ENCODE measurements at places on chromosomes 5 and 9.

- no peak for DNase-seq
Measured at GRCh38 chr5:10432059-10433008, 9.3 kb upstream of the ROPN1L start.

GRCh38 chr9:129077236-129077635 lies 3.7 kb upstream of the DOLPP1 start:
- no peak for DNase-seq

DNA sequence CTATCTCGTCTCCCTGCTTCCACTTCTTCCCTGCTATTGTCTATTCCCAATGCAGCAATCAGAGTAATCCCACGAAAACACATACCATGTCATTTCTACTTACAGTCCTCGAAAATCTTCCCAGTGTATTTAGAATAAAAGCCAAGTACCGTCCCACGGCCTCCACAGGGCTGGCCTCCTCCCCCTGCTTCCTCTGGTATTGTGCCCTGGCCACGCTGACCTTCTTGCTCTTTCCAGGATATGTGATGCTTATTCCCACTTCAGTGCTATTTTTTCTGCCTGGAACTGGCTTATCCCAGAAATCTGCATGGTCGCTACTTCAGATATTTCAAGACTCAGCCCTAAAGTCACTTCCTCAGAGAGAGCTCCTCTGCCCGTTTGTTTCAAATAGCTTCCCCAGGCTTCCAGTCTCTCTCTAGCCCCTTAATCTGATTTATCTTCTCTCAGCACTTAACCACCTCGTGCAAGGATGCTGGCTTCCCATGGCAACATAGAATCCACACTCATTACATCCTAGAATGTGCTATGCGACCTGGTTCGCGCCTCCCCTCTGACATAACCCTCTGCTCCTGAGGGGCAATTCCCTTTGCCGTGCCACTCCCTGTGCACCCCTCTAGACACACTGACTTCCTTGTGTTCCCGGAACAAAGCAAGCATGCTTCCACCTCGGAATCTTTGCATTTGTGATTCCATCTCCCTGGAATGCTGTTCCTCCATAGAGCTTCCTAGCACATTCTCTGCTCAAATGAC lies 365.9 kb downstream of the ZSWIM6 start:
- no peak for DNase-seq

- no peak for DNase-seq
Measured at GRCh38 chr5:104170926-104171325, 608.3 kb upstream of the NUDT12 start.

DNA sequence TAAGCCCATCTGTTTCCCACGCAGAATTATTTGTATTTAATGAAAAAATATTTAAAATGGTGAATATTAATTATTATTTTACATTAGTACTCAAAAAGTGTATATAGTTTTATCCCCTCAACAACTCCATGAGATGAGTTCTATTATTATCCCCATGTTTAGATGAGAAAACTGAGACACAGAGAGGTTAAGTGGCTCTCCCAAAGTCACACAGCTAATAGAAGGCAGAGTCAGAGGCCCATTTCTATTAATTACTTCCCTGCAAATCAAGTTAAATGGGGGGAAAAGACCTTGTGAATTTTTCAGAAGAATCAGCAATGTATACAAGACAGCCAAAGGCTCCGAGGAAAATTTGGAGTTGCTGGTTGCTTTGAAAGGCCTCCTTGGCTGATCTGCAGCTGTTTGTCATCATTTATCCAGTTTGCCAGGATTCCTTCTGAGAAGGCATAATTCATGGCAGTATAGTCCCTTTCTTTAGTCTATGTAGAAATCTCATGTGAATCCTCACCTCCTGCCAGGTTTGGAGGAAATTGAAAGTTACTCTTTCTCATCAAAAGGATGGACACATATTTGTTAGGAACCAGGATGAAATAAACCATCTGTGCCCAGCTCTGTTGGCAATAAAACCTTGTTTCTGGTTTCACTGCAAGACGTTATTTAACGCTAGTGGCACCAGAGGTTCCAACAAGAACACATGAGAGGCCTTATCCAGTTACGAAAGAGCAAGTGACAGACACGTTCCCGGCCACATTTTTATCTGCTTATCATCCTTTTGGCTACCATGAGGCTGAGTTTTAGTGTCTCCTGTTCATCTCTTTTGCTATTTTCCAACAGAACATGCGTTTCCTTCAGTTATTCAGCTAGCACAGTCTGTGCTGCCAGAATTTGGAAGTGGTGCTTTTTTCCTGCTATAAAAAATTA lies 621 bp downstream of the FYB1 start:
- DNase-seq, result no peak

GRCh38 chr5:133928587-133929393 lies 39.6 kb downstream of the C5orf15 start:
- DNase-seq, result no peak

GRCh38 chr5:139222346-139222745 lies 24.2 kb upstream of the SIL1 start:
- no peak for DNase-seq

GRCh38 chr9:88706193-88707113 lies 171.5 kb downstream of the NXNL2 start:
- DNase-seq, result no peak

- DNase-seq, result no peak
Measured at GRCh38 chr5:157812086-157812485, 46.9 kb downstream of the CLINT1 start.

DNA sequence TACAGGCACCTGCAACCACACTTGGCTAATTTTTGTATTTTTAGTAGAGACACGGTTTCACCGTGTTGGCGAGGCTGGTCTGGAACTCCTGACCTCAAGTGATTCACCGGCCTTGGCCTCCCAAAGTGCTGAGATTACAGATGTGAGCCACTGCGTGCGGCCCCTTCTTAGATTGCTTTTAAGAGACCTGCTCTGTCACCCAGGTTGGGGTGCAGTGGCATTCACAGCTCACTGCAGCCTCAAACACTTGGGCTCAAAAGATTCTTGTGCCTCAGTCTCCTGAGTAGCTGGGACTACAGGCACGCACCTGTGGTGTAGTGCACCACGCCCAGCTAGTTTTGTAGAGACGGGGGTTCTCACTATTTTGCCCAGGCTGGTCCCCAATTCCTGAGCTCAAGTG lies 11.0 kb downstream of the HSPA9 start:
- DNase-seq, result no peak

- no peak for DNase-seq
Measured at GRCh38 chr9:76374783-76375559, 19.3 kb downstream of the RFK start.

DNA sequence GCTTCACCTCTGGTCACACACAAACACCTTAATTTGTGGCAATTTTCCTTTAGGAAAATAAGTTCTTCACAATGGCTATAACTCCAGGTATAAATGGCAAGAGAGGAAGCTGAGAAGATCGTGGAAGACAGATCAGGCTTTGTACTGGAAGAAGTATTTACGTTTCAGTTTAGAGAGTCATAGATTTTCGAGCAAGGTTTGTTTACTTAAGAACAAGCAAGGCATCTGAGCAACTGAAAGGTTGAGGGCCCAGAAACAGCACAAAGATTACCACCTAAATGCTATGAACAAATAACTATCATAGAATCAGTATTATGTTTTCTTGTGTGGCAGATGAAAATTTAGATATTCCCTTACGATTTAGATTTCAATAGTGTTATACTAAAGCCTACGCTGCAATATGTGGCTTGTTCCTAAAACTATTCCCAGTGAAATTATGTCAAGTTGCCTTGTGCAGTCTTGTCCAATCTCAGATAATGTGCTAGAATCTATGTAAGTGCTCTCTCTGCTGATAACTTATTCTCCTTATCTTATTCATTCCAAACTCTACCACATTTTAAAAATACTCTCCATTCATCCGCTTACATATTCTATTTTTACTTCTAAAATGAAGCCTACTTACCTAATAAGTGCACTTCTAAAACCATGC lies 6.7 kb downstream of the SLCO4C1 start:
- DNase-seq, result no peak

DNA sequence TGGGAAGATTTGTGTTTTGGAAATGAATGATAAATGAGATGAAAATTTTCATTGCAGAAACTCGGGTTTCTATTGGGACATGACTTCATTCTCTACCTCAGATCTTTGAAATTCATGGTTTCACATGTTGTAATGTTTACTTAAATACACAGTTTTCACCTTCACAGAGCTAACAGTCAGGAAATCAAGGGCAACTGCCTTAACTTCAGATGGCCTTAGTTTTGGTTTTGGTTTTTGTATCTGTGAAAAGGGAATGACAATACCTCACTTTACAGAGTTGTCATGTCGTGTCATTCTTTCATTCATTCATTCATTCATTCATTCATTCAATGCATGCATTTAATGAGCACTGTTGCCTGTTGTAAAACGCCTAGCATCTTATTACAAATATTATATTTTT lies 41.9 kb downstream of the NIM1K start:
- DNase-seq, result no peak

DNA sequence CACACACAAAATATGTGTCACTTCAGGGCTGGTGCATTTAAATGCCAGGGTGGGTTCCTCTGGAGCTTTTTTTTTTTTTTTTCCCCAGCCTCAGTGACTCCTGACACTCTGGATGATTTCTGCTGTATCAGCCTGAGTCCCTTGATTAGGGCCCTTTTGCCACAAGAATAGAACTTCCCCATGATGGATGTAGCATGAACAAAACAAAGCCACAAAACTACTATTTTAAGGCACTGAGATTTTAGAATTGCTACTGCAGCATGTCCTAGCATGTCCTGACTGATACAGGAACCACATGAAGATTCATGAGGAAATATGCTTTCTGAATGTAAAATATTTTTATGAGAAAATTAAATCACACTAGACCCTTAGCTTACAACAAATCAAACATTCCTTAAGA lies 13.9 kb upstream of the ADGRD2 start:
- DNase-seq, result no peak

DNA sequence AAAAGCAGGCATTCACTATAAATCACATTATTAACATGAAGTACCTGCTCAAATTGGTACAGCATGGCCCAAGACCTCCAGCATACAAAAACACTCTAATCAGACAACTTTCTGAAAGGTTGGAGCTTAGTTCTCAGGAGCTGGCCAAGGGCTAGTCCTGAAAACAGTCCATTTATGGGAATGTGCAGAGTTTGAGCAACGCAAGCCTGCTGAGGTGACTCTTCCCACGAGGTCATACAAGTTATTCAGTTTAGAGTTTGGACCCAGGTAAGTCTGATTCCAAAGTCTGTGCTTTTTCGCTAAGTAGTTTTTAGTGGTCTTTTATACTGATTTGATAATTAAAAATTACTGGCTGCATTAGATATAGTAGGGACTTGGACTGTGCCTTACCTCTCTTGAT lies 52.6 kb downstream of the AP3S1 start:
- DNase-seq, result no peak

DNA sequence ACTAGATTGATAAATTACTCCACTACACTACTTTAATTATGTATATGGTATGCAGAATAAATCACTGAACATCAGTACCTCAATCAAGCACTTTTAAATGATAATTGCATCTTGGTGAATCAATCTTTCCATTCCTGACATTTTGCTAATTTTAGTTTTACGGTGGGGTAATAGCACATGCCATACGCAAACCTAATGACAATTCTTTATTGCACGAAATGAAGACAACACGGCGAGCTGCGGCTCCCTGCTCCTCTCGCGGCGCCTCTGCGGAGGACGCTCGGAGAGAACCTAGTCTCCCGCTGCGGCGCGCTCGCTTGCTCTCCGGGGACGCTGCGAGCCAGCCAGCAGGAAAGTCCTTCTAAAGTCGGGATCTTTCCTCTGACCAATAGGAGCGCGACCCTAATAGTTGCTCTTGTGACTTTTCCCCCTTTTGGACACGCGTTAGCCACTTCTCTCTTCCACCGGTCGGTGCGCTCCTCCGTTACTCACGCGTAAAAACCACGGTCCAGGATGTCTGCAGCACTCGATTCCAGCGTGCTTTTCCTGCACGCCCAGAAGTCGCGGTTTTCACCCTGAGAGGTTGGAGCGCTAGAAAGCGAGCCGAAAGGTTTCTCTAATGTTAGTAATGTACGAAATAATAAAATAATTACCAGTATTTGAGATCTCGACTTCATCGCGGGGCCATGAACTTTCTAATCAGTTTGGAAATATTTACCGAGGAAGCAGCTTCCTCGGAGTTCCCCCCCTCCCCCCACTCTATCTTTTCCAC lies 1.0 kb upstream of the MEF2C start:
- no peak for DNase-seq

GRCh38 chr5:124742983-124743601 lies 3.3 kb downstream of the ZNF608 start:
- no peak for DNase-seq

DNA sequence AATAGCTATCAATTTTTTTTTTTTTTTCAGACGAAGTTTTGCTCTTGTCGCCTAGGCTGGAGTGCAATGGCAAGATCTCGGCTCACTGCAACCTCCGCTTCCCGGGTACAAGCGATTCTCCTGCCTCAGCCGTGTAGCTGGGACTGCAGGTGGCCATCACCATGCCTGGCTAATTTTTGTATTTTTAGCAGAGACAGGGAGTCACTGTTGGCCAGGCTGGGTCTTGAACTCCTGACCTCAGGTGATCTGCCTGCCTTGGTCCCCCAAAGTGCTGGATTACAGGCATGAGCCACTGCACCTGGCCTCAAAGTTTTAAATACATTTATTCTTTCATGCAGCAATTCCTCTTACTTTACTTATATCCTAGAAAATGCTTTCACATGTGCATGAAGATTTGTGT lies 17.6 kb downstream of the TRIM14 start:
- DNase-seq, result no peak

DNA sequence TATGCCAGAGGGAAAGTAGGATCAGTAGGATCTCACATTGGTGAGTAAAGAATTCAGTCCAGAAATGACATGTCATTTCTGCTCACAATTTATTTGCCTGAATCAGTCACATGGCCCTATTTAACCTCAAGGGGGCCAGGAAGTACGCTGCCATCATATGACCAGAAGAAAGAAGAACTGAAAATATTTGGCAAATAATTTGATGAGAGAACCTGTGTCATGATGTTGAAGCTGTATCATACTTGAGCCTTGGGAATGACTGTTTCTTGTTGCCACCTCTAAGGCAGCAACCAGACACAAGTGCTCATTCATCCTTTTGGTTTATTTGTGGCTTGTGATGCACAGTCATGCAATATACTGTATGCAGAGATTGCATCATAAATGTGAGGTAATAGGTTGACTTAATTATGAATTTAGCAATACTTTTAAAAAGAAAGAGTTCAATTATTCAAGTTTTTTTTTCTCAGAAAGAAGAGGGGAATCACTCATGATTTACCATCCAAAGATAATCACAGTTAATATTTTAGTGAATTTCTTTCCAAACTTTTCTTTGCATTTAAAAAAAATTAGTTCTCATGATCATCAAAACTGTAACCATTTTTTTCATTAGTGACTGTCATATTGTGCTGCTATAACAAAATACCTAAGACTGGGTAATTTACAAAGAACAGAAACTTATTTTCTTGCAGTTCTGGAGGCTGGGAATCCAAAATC lies 8.2 kb upstream of the ZFYVE16 start:
- no peak for DNase-seq

GRCh38 chr5:54678737-54679136 lies 161.2 kb downstream of the SNX18 start:
- no peak for DNase-seq

All from activated naive CD8-positive, alpha-beta T cell treated with anti-CD3 and anti-CD28 coated beads, Interleukin-2, amount 50 U/mL, for 16 hours (primary cell).